Fibroblast of the aortic adventitia (primary cell): ENCODE measurements at places on chromosomes 7 and 10. TPM values are rescaled to one million over a fixed set of nuclear protein-coding genes. Genes with fewer than 3 reads are reported as not detected.

Gene NKX2-3
- not detected in 2 replicates for total RNA-seq

Gene ZNF804B
- total RNA-seq: not detected in 2 replicates

GRCh38 chr7:68748934-68749900, 849.1 kb upstream of the AUTS2 start:
- no peak for DNase-seq

Gene PPP1R9A
- 0.45 and 0.49 TPM in 2 replicates for total RNA-seq

Gene NPC1L1
- under 0.01 TPM in 1 of 2 replicates, not detected in the other for total RNA-seq

GRCh38 chr7:138063400-138063799, 12.9 kb upstream of the AKR1D1 start:
- DNase-seq: no peak

Gene TRPV5
- total RNA-seq: not detected in 2 replicates

DNA sequence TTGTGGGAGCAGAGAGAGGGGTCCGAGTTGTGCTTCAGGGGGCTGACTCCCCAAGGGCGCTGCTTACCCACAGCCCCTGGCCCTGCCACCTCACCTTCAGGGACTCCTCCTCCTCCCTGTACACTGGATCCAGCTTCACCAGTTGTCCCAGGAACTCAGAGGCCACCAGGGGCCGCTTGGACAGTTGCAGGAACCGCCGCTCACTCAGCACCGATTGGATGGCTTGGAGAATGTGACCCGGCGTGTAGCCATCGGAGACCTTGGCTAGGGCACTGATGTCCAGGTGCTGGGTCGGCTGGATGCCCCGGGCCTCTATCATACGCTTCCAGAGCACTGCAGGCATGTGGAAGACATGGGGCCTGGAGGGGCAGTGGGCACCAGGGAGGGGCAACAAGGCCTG, 4.5 kb upstream of the ASB10 start:
- DNase-seq: no peak

GRCh38 chr7:1961701-1962276, 271.0 kb downstream of the MAD1L1 start:
- DNase-seq: peak; percentile 94

Gene GPER1
- 2.9 and 6.4 TPM in 2 replicates for total RNA-seq

DNA sequence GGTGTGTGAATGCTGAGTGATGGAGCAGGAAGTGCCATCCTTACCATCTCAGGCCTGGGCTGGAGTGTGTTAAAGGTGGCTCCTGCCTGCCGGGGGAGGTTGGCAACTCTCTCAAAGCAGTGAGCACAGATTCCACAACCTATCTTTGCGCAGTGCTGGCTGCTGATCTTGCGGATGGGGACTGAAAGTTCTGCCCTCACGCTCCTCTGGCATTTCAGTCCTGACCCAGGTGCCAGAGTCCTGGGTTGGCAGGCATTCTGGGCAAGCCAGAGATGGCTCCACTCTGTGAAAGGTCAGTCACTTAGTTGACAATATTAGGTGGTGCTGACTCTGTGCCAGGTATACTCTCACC, 315.5 kb downstream of the RPS24 start:
- DNase-seq: no peak

GRCh38 chr10:5416981-5417380, 4.6 kb downstream of the NET1 start:
- no peak for DNase-seq

Gene EN2
- under 0.01 TPM in 1 of 2 replicates, not detected in the other for total RNA-seq

Gene PNLIPRP2
- total RNA-seq: not detected in 2 replicates

- peak; percentile 95 for DNase-seq
Observed at GRCh38 chr10:126171555-126171954, 216.7 kb downstream of the ADAM12 start.

- no peak for DNase-seq
Observed at GRCh38 chr7:68958571-68958970, 639.7 kb upstream of the AUTS2 start.

- no peak for DNase-seq
Observed at GRCh38 chr7:55260676-55261385, 104.3 kb upstream of the LANCL2 start.

DNA sequence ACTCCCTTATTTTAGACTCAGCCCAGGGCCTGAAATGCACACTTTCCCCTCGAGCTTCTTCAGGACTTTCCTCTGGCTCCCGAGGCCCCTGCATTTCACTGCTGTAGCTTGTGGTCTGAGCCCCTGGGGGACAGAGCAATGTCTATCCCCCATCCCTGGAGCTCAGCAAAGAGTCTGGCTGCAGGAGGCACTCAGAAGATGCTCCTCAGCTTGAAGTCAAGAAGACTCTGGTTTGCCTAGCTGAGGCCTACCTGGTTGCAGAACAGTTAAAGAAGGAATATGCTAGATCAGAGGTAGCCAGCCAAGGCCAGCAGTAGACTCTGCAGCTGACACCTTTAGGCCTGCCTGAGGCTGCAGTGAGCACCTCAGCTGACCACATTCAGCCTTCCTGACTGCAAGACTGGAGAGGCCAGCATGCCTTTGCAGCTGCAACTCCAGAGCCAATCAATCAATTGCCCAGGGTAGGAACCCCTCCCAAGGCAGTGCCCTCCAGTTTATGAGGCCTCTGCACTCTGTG, 36.9 kb upstream of the IKZF1 start:
- no peak for DNase-seq

DNA sequence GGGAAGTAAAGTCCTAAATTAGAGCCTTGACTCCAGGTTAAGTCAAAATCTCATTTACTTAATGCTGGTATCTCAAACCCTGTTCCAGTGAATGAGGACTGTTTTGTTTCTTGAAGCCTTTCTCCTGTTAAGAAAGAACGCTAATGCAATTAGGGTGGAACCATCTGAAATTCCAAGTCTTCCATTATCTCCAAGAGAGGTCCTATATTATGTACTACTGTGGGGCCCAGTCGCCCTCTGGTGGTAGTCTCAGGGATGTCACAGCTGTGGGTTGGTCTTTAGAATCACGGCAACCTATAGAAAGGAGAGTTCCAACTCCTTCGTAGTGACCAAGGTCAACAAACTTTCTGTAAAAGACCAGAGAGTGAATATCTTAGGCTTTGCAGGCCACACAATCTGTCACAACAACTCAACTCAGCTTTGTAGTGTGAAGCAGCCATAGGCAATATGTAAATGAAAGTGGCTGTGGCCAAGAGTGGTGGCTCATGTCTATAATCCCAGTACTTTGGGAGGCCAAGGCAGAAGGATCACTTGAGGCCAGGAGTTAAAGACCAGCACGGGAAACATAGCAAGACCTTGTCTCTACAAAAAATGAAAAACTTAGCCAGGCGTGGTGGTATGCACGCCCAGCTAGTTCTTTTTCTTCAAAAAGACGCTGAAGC, 9.3 kb downstream of the RPP38 start:
- DNase-seq: peak; percentile 78

Gene PIK3AP1
- total RNA-seq: 2.0 TPM in 1 of 2 replicates, not detected in the other

DNA sequence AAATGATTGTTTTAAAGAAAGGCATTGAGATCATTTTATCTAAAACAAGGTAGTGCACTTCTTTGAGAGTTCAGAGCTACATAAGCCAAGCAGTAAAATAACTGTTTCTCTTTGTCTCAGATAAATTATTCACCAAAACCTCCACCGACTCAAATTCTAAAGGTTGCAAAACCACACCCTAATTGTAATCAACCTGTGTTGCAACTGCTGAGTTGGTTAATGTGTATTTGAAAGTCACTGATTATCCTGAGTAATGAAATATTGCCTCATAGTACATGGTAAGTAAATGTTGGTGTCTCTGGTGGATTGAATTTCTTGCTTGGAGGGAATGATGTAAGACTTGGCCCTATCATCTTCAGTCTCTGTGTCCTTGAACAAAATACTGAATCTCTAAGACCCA, 35.9 kb upstream of the CYP2C9 start:
- DNase-seq: no peak

GRCh38 chr10:100848770-100849169, 64.0 kb upstream of the SLF2 start:
- no peak for DNase-seq

Gene PARD3
- total RNA-seq: 42.1 and 86.8 TPM in 2 replicates

Gene UTF1
- not detected in 2 replicates for total RNA-seq

DNA sequence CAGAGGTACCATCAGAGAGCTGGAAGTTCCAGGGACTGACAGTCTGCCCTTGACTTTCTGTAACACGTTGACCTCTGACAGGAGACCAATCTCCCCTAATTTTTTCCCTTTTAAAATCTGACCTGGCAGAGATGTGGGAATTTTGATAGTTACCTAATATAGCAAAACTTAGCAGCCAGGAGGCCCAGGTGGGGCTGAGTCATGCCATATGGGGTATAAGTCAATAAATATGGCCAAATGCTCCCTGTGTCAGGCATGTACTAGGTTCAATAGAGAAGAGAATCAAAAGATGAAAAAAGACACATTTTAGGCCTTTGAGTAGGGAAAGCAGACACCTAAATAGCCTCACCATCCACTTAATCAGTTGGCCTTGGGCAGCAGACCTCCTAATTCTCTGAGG, 6.1 kb upstream of the GRK5 start:
- DNase-seq: no peak

GRCh38 chr7:44917465-44917864, 32.1 kb upstream of the PURB start:
- no peak for DNase-seq
